CD8-positive, alpha-beta T cell (primary cell): ENCODE measurements at places on chromosomes 4 and X. TPM values are rescaled to one million over a fixed set of nuclear protein-coding genes. Genes with fewer than 3 reads are reported as not detected.

The KIT gene
- 0.33 TPM for total RNA-seq

The DGKQ gene
- total RNA-seq: 29.7 TPM

DNA sequence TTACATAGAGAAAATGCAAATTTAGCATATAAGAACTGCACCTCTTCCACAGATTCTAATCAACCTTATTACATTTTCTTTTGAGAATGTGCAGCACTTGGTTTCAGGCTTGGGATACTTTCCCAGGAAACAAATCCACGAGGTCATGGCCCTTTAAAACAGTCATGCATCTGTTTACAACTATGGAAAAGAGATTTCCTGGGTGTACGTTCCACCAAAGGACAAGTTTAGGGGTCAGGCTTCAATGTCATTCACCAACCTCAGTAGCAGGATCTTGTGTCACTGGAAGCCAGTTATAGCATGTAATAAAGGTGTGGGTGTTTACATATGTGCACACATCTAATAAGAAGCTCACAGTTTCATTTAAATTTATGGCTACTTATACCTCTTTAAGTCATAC, 30.7 kb downstream of the EREG start:
- no peak for DNase-seq

DNA sequence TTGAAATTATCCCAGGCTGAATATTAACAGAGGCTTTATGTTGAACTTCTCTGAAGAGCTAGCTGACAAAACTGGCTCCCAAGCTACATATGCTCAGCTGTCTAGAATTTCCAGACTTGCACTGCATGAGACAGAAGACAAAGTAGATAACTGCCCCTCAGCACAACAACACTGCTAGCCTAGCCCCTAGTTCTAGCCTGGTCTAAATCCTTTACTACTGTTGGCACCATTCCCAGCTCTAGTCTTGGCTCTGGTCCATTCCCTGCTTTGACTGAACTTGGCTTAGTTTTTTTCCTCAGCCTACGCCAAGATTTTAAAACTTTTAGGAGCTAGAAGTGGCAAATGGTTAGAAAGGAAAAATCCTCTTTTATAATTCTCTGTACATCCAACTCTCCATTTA, 7.6 kb upstream of the OPHN1 start:
- DNase-seq: no peak

- DNase-seq: no peak
Observed at GRCh38 chrX:129534816-129535578, 5.1 kb upstream of the OCRL start.

The MAGEC3 gene
- not detected for total RNA-seq

The AWAT2 gene
- not detected for total RNA-seq

The CLTRN gene
- 0.22 TPM for total RNA-seq

- DNase-seq: no peak
Observed at GRCh38 chrX:150792949-150793527, 99.8 kb downstream of the MTMR1 start.

The UGT2B10 gene
- not detected for total RNA-seq

The CXCL3 gene
- not detected for total RNA-seq

DNA sequence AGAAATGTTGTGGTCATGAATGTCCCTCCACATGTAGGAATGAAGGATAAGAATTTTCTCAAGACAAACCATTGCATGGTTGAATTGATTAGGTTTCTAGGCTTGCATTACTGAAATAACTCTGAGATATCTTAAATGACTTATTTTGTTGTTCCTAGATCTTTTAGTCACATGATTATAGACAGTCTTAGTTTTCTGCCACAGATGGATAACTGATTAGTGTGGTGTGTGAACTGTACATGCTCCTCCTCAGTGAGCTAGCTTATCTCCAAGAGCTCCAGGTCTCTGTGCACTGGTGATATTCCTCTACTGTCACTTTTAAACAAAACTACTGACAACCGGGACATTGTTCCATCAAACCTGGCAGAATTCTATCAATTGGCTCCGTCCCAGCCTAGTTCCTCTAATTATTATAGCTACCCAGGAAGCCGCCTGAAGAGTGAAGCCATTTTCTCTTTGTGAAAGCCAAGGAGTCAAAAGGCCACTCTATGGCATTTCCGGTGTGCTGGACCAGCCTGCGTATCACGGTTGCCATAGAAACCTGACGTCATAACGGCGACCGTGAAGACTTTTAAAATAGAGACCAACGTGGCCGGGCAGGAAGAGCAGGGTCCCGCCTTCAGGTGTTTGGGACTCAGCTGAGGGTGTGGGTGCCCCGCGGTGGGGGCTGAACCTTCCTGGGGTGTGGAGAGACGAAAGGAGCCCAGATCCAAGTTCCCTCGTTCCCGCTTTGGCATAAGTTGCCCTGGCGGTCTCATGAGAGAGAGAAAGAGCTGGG, 28.1 kb downstream of the BEX3 start:
- DNase-seq: peak; percentile 24

The FOXP3 gene
- 0.67 TPM for total RNA-seq

GRCh38 chr4:20462426-20463175, 210.9 kb downstream of the SLIT2 start:
- no peak for DNase-seq

GRCh38 chrX:69285881-69286564, 120.8 kb upstream of the PJA1 start:
- DNase-seq: peak; percentile 65

DNA sequence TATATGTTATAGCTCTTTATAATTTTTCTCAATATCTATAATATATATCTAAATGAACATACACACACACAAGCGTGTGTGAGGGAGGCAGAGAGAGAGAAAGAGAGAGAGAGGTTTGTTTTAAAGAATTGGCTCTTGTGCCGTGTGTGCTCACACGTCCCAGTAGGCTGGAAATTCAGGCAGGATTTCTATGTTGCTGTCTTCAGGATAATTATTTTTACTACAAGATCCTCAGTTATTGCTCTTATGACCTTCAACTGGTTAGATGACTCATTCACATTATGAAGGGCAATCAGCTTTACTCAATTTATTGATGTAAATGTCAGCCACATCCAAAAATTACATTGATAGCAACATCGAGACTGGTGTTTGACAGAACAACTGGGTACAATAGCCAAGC, 1520.7 kb upstream of the PCDH7 start:
- no peak for DNase-seq

GRCh38 chr4:62544428-62544827, 1344.3 kb downstream of the ADGRL3 start:
- no peak for DNase-seq

The SORCS2 gene
- total RNA-seq: not detected

GRCh38 chr4:125191232-125191631, 123.5 kb upstream of the FAT4 start:
- DNase-seq: no peak

The CTSO gene
- total RNA-seq: 6.1 TPM

DNA sequence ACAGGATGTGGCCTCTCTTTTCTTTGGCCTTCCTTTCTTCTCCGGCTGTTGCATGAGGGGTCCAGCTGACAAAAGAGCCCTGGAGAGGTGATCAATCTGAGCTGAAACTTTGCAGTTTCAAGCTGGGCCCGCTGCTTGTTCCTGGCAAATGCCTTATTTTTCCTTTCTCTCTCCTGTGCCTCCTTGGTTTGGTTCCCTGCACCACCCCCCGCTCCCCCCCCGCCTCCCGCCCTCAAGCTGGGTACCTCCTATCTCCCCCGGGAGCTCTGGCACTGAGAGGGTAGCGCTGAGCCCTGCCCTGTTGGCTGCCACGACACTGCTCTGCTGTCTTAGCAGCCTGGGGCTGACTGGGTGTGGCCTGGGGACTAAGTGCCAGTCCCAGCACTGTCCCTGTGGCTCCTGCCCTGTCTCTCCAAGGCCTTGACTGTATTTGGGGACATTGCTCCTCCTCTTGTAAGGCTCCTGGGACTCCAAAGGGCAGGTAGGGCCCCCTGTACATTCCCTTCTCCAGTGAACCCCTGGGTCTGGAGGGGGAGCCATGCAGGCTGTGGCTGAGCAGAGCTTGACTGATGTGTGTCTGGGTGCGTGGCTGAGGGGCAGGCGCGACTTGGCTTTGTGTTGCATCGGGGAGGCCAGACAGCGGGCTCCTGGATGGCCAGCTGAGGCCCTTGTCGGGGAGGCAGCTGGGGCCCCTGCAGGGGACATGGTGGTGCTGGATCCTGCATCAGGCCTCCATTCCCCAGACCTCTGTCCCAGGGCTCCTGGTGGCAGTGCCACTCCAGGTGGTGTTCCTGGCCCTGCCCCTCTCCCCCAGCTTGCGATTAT, 1.1 kb downstream of the PLXNA3 start:
- DNase-seq: no peak

The ARHGAP24 gene
- total RNA-seq: 0.92 TPM

DNA sequence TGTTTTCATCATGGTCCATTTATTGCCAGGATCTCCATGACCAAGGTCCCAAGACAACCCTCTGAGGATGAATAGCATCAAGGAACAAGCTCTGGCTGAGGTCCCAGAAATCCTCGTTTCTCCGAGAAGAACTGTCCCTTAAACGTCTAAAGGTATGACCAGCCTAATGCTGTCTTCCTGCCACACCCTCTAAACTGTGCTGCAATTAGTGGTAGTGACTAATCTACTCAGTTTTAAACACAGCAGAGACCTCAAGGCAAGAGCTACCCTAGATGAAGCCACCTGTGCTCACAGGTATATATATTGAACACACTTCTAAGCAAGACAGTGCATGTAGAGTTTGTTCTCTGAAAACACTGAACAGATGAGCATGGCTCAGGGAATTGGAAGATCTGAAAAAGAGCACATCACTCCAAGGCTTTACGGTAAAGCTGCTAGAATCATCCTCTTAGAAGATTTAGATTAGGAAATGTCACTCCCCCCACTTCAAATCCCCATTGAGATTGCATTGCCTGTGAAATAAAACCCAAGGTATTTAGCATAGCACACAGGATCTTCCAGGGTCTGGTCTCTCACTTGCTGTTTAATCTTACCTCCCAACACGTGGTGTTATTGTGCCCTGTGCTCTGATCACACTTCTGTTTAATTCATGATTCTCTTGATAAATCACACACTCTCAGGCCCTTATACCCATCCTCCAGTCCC, 173.9 kb upstream of the VCX3A start:
- no peak for DNase-seq

The SLC2A9 gene
- total RNA-seq: 1.8 TPM

DNA sequence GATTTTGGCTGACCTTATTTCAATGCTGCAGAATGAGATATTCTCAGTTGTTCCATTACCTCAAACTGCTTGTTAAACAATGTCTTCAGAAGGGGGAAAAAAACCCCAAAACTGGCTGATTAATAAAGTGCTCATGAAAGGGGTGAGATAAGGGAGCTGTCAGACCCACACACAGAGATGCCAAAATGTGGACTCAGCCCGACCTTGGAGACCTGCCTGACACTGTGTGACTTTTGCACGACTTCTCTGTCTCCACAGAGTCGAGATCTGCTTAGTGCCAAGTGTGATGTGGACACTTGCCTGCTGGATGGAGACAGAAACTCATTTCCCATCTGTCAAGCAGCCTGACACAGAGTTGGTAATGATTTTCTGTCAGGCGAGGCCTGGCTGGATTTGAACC, 31.5 kb downstream of the REELD1 start:
- DNase-seq: no peak

GRCh38 chrX:129556806-129557315, 16.8 kb downstream of the OCRL start:
- no peak for DNase-seq

The SYNPO2 gene
- 0.25 TPM for total RNA-seq

GRCh38 chr4:98521486-98521885, 136.9 kb downstream of the TSPAN5 start:
- no peak for DNase-seq

DNA sequence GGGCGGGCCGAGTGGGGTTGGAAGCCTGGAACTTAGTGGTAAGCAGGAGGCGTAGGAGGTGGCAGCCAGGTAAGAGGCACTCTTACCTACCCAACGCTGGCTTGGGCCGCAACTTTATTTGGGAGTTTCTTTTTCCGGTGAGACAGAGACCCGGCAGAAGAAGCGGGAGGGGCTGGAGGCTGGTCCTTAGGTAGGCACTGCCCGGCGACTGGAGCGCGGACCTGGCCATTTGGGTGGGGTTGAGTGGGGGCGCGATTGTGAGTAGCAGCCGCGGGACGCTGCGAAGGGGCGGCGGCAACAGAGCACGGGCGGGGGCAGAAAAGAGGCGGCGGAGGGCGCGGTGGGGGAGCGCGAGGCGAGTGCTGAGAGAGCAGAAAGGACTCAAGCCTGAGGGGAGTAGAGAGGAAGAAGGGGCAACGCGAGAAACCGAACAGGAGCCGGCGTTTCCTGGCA, 334 bp upstream of the POU4F2 start:
- no peak for DNase-seq

The GYG2 gene
- not detected for total RNA-seq

The AFP gene
- not detected for total RNA-seq

The NWD2 gene
- not detected for total RNA-seq

The AR gene
- not detected for total RNA-seq

The ELF4 gene
- total RNA-seq: 11.7 TPM

- DNase-seq: no peak
Observed at GRCh38 chrX:29397506-29397905, 810.3 kb downstream of the IL1RAPL1 start.

DNA sequence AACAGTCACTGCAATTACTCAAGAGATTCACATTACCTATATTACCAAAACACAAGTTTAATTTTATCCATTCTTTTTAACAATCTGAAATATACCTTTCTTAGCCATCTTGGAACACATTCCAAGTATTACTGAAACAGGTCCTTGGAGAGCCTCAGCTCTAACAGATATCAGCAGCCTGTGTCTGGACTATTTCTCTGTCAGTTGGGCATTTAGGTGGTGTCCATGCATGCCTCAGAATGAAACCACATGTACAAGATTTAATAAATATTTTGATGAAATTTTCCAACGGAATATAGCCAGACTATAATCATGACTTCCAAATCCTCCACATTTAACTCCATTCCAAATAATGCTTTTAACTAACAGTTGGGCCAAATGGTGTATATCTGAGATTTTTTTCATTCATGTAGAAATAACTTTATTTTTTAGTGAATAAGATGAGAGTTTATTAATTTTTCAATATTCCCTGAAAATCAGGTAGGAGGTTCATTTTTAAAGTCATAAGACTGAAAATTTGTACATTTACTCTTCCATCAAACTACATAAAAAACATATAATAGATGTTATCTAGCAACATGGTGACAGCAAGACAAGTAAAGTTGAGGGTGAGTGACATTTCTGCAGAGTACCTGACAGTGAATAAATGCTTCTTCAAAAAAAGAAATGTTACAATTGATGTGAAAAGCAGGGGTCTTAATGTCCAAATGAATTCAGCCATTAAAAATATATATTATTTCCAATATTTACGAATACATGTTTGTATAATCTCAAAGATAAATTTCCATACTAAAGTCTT, 174.2 kb downstream of the DCHS2 start:
- DNase-seq: no peak

GRCh38 chrX:34657726-34658070, 613 bp upstream of the TMEM47 start:
- DNase-seq: no peak

The LUZP4 gene
- total RNA-seq: not detected

- DNase-seq: peak; percentile 23
Observed at GRCh38 chrX:65607070-65607742, 60.2 kb upstream of the MSN start.

The NLRP2B gene
- total RNA-seq: not detected
